Tibial artery (tissue), 4 donors: ENCODE measurements at places on chromosomes 3 and 15.

DNA sequence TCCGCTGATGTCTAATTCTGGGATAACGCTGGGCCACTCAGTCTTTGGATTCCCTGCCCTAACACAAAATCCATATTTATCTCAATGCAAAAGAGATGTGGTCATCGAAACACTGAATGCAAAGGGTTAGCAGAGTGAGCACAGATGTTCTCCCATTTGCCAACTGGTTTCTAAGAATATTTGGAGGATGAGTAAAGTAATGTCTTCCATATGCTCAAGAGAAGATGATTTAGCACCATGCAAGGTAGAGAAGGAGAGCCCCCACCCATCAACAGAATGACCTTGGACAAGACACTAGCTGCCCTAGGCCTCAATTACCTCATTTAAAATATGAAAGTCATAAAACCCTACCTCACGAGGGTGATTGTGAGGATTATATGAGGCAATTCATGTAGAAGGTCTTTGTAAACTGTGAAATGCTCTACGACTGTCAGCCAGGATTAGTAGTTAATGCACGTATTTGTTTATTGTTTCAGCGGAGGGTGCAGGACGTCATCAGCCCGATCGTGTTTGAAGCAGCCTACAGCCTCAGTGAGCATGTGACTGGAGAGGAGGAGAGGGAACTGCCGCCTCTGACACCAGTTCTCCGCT lies 232.9 kb upstream of the CTDSPL start:
- no peak for DNase-seq

- DNase-seq = peak; percentile 31
These were observed 21.0 kb downstream of the XXYLT1 start for GRCh38 chr3:195249858-195250464.

DNA sequence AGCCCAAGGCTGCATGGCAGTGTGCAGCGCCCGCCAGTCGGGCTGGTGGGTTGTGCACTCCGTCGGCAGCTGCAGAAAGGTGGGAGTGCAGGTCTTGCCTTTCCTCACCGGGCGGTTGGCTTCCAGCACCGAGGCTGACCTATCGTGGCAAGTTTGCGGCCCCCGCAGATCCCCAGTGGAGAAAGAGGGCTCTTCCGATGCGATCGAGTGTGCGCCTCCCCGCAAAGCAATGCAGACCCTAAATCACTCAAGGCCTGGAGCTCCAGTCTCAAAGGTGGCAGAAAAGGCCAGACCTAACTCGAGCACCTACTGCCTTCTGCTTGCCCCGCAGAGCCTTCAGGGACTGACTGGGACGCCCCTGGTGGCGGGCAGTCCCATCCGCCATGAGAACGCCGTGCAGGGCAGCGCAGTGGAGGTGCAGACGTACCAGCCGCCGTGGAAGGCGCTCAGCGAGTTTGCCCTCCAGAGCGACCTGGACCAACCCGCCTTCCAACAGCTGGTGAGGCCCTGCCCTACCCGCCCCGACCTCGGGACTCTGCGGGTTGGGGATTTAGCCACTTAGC lies 4.3 kb downstream of the ISL2 start:
- no peak for DNase-seq

DNA sequence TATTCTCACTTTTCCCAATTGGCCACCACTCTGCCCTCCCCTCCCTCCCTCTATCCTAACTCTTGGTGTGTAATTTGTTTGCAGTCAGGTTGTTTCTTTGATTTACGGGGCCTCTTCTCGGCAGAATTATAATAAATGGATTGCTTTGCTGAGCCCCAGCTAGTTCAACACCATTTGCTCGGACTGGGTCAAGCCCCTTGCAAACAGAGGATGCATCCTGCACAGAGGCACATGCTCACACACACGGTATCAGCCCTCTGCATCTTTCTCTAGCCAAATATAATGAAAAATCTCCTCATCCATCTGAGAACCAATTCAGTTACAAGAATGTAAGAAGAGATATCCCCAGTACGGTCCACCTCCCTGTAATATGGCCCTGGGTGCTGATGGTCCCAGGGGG lies 97.7 kb downstream of the EPHB1 start:
- no peak for DNase-seq

- no peak for DNase-seq
These were observed 47.9 kb upstream of the CCDC80 start for GRCh38 chr3:112688819-112689218.

DNA sequence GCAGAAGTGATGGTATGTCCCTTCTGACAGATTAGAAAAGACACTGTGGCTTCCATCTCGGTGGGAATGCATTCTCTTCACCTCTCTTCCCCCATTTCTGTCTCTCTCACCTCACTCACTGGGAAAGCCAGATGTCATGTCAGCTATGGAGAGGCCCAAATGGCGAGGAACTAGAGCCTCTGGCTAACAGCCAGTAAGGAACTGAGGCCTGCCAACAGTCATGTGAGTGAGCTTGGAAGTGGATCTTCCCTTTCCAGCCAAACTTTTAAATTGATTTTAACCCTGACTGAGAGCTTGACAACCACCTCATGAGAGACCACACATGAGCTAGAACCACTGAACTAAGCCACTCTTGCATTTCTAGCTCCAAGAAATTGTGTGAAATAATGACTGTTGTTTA lies 35.2 kb upstream of the CDAN1 start:
- peak; percentile 76 for DNase-seq
